Esophagus squamous epithelium (tissue), 5 donors: ENCODE measurements at places on chromosomes 5 and 9.

- DNase-seq: no peak
These were observed 239.6 kb downstream of the FANCC start for GRCh38 chr9:95077766-95078370.

- no peak for DNase-seq
These were observed 25.6 kb downstream of the FBXW11 start for GRCh38 chr5:171980792-171981191.

- DNase-seq: no peak
These were observed 424.0 kb upstream of the BRINP1 start for GRCh38 chr9:119793218-119793617.

DNA sequence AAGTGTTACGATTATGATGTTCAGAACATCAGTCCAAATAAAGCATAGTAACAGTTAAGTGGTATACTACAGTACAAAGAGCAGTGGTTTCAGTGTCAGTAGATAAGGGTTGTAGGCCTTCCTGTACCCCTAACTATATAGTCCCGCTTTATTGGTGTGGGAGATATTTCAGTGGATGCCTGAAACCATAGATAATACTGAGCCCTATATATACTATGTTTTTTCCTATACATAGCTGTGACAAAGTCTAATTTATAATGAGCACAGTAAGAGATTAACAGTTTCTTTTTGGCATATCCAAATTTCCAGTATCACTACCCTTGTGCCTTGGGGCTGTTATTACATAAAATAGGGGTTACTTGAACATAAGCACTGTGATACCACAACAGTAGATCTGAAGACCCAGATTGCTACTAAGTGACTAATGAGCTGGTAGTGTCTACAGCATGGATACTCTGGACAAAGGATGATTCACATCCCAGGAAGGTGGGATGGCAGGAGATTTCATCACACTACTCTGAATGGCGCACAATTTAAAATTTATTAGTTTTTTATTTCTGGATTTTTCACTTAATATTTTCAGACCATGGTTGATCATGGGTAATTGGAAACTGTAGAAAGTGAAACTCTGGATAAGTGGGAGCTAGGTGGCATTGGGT, 119.3 kb downstream of the RPS23 start:
- no peak for DNase-seq

- DNase-seq: no peak
These were observed 67.1 kb downstream of the EHMT1 start for GRCh38 chr9:137685741-137686420.

- no peak for DNase-seq
These were observed 61.3 kb upstream of the IQGAP2 start for GRCh38 chr5:76341651-76342334.

DNA sequence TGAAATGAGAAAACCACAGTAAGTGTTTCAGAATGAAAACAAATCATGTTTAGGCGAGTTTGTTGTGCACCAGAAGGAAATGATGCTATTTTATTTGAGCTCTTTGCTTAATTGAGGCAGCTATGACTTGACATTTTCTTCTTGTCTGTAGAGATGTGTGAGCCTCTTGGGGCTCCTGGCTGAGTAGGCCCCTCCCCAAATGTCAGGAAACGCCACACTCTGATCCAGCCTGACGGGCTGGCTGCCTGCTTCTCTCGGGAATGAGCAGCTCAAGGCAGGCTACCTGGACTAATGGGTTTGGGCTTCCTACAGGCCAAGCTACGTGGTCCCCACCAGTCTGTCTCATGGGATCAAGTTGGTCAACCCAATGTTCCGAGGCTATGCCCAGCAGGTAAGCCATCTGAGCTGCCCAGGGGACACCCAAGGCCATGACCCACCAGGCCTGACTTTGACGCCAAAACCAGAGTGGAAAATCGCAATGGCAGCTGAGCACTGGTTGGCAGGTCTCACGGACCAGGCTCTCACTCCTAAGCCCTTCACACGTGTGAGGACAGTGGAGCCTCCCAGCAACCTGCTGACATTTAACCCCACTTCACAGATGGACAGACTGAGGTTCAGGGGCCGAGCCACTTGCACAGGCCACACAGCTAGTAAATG, 29.9 kb downstream of the USP20 start:
- no peak for DNase-seq

GRCh38 chr5:78813286-78813685, 164.7 kb upstream of the LHFPL2 start:
- no peak for DNase-seq

DNA sequence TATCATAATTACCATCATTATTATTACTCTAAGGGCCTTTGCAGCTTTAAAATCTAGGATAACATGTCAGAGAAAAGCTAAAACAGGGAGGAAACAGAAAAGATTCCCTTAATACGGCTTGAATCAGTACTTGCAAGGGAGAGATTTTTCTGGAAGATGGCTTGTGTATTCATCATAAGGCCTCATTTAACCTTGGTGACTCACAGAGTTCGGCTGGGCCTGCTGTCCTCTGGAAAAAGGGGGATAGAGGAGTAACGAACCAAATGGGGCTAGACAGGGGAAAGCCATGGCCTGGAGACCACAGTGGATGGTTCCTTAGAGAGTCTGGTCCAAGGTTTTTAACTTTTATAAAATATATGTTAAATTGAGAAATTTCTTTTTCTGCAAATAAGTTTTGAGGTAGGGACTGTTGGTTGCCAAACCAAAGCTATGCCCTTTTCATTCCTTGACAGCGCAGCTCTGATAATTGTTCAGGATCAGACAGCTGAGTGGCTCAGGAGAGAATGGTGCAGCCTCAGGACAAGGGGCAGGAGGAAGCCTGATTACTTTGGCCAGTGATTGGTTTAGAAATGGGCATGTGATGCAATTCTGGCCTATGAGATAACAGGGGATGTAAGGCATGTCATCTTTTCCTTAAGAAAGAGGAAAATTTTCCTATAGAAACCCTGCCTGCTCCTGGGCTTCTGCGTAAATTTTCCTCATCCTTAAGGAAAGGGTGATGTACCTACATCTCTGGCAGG, 25.6 kb upstream of the GSN start:
- DNase-seq: no peak

DNA sequence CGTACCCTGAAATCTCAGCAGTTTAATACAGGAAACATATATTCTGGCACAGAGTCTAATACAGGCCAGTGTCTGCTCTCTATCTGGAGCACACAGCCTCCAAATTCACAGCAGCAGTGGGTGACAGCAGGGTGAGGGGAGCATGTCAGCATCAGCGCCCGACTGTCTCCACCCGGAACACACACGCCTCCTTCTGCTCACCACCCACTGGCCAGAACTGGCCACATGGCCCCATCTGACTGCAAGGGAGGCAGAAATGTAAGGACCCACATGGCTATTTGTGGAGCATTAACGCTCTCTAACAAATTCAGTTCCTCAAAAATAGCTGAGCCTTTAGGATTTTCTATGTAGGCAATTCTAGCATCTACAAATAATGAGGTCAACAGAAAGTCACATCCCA, 24.6 kb downstream of the UBE2QL1 start:
- no peak for DNase-seq

- DNase-seq: no peak
These were observed 18.9 kb downstream of the TRIP13 start for GRCh38 chr5:911601-912000.

GRCh38 chr9:38182321-38182720, 113.3 kb upstream of the SHB start:
- no peak for DNase-seq

DNA sequence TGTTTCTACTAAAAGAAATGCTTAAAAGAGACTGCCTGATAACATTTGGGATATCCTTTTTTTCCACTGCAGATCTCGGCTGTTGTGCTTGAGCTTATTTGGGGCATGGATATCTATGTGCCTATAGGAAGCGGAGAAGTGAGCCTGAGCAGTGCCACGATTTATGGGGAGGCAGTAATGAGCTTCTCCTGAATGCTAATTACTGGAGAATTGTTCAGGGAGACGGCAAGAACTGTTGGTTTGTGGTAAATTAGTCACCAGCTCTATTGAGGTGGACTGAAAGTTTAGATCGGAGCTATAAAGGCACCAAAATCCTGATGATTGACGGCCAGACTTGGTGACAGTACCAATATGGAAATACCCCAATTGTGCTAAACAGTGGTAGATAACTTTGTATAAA, 186.5 kb downstream of the ARHGEF28 start:
- no peak for DNase-seq

- no peak for DNase-seq
These were observed 15.4 kb upstream of the CERCAM start for GRCh38 chr9:128405077-128405779.

DNA sequence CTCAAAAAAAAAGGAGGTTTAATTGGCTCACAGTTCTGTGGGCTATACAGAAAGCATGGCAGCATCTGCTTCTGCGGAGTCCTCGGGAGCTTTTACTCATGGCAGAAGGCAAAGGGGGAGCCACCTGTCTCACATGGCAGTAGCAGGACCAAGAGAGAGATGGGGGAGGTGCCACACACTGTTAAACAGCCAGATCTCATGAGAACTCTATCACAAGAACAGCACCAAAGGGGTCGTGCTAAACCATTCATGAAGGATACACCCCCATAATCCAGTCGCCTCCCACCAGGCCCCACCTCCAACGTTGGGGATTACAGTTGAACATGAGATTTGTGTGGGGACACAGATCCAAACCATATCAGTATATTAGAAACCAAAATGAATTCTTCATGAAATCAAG, 28.3 kb upstream of the CXXC5 start:
- no peak for DNase-seq

GRCh38 chr9:134036130-134036529, 10.8 kb downstream of the BRD3OS start:
- no peak for DNase-seq

DNA sequence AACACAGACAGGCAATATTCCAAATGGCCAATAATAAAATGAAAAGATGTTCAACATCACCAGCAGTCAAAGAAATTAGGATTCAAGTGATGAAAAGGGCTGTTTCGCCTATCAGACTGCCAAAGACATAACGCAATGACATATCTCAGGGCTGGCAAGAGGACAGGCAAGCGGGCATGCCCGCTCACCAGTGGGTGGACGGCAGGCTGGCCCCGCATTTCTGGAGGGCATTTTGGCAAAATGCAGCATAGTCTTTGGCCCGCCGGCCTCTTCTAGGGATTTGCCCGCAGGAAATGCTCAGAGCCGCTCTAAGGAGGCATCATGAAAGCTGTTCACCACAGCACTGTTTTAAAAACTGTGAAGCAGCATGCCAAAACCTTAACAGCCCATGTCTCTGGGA, 1.4 kb upstream of the PPP1R26 start:
- DNase-seq: no peak

DNA sequence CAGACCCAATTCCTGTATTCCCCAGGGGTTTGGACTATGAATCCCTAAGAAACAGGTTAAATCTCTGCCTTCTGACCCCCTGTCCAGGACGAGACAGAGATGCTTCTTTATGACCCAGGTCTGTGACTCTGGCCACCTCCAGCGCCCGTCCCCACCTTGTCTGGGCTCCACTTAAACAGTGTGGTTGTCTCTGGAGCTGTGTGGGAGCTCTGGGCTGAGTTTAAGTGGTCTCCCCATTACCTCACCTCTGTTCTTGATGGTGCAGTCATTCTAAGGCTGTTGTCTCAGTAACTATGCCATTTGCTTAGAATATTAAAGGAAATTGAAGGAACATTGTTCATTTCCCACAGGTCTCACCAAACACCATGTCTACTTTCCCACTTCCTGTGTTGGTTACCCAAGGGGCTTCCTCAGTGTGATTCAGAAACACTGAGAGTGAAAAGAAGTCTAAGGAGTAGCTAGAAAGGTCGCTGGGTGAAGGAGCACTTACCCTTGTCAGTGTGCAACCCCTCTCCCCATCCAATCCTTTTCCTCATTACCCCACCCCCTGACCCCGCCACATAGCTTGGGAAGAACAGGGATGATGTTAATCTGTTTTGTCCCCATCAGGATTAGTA, 127.8 kb upstream of the CKMT2 start:
- no peak for DNase-seq

GRCh38 chr9:90631964-90632363, 10.7 kb downstream of the DIRAS2 start:
- no peak for DNase-seq

GRCh38 chr5:32713770-32714381, 2.8 kb downstream of the NPR3 start:
- DNase-seq: no peak

GRCh38 chr9:129617167-129617566, 3.7 kb downstream of the C9orf50 start:
- DNase-seq: no peak

DNA sequence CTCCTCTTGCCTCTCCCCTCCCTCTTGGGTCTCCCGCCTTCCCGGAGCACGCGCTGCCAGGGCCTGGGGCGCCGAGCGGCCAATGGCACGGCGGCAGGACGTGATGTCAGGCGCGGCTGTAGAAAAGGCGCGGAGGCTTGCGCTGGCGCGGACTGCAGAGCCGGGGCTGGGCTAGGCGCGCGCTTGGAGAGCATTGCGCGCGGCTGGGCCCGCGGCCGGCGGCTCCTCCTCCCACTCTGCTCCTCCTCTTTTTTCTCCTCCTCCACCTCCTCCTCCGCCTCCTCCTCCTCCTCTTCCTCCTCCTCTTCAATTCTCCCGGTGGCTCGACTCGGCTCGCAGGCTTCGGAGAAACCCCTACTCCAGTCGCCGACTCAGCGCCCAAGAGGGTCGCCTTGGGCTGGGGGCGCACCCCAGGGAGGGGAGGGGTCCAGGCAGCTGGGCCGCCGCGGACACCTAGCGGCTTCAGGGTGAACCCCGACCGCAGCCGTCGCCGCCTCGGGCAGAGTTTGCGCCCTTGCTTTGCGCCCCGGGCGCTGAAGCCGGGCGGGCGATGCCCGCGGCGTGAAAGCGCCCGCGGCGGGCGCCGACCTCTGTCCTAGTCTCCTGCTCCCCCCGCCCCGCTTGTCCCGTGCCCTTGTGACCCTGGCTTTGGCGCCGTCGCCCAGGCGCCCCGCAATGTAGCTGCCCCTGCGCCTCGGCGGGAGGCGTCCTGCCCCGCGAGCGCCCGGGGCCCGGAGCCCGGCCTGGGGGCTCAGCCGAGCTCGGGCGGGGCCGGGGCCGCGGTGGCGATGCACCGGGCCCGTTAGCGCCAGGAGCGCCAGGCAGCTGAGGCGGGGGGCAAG, at the start of gene LHX2:
Gene LHX2 (plus strand): TSS at position 309 of the 842 bp plus-strand sequence. CDS start 581 bp downstream, outside the sequence.
- no peak for DNase-seq

GRCh38 chr5:93249651-93250289, 331.2 kb downstream of the NR2F1-AS1 start:
- no peak for DNase-seq

DNA sequence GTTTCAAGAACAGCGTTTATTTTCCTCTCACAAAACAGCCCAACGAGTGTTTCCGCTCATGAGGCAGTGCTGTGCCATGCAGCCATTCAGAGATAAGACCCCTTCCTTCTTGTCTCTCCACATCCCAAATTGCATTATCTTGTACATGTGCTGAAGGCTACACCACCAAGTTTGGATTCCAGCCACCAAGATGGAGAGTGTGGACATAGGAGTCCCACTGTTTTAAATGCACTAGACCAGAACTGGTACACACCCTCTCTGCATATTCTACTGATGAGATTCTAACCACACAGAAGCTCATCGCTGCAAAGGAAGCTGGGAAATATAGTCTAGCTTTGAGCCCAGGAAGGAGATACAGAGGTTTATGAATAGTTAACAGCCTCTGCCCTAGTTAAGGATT, 509.4 kb downstream of the NFIB start:
- DNase-seq: no peak
